Kidney (tissue), 22 donors: ENCODE measurements at places on chromosomes 16 and 17.

DNA sequence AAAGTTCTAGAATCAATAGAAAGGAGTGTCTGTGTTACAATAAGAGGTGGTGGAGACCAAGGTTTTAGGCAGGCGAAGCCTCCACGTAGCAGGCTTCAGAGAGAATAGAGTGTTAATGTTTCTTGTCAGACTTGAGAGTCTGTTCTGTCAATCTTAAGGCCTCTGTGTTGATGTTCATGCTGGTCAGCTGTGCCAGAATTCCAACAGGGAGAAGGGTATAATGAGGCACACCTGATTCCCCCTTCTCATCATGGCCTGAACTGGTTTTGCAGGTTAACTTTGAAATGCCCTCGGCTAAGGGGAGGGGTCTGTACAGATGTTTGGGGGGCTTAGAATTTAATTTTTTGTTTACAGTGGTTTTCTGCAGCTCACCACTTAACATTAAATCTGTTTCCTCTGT is 46.0 kb downstream of the RNF112 start:
- no peak overlapping the region for H3K27ac ChIP-seq
- no peak overlapping the region for H3K4me3 ChIP-seq
- peaks cover 3% of the 10 kb centered on the region for H3K4me1 ChIP-seq
- no peaks in the 10 kb centered on the region for H3K27me3 ChIP-seq
- DNase-seq = peak; percentile 9

DNA sequence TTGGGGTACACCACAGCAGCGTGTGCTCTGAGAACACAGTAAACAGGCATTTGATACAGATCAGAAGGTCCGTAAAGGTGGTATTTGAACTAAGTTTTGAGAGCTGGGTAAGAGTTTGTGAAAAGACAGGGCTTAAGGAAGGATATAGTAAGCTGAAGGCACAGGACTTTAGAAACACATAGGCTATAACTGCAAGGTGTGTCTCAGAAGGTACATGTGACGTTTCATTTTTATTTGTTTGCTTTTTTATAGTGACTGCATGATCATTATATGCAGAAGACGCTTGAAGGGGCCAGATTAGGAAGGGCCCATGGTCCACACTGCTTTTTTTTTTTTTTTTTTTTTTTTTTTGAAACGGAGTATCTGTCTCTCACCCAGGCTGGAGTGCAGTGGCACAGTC is 644.6 kb downstream of the WWOX start:
- no peaks in the 10 kb centered on the region for H3K36me3 ChIP-seq
- no peaks in the 10 kb centered on the region for H3K4me1 ChIP-seq
- DNase-seq = no peak
- no peak overlapping the region for H3K4me3 ChIP-seq

DNA sequence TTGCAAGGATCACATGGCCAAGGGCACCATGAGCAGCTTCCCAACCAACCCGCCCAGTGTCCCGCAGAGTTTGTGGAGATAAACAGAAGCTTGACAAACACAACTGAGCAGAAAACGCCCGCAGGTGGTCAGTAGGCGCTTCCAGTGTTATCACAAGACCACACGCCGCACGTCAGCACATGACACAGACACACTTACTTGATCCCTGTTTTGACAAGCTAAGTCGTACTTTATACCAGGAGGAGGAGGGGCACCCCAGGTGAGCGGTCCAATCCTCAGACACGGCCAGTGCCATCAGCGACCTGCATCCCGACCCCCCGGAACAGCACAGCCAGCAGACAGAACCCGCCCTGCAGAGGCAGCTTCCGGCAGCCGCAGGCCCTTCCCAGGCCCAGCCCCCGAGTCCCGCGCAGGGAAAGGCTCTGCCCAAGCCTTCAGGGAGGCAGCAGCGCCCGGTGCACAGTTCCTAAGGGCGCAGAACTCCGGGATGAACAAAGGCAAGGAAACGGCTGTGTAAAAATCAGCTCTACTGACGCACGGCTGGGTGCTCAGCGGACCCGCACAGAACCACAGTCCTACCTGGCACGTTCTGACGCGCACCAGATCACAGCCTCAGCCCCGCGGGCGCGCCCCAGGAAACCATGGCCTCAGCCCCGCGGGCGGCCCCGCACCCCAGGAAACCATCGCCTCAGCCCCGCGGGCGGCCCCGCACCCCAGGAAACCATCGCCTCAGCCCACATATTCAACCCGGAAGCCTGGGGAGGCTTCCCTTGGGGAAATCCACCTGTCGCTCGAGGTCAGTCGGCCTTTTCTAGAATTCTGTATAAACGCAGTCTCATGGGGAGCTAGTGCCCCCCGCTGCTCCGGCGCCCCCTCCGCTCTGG is 27.8 kb downstream of the AXIN1 start:
- no peaks in the 10 kb centered on the region for H3K36me3 ChIP-seq
- H3K4me3 ChIP-seq = no peak overlapping the region
- H3K4me1 ChIP-seq = peaks cover 8% of the 10 kb centered on the region
- no peaks in the 10 kb centered on the region for H3K27me3 ChIP-seq

DNA sequence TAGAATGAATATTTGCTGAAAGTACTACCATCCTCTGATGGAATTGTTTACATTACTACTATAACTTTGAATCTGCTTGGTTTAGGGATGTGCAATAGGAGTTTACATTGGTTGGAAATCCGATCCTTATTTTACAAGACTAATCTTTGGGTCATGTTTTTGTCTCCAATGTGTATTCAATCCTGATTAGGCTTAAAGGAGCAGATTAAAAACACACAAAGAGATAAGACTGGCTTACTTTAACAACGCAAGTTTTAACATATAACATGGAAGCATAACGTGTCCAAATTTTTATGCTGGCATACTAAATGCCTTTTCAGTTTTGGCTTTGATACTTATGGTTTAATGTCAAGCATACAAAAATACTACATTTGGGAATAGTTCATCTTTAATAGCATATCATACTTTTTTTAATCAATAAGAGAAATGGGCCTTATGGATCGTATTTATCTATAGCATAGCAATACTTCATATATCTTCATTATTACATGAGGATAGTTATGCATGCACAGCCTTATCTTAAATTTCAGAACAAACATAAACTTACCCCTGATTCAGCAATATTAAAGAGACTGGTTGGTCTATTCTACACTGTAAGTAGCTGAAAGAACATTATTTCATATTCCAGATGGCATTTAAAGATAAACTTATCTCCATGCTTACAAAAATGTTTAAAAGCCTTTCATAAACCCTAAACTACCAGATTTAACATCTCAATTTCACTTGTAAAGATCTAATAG is 69.9 kb upstream of the NACA2 start:
- no peak overlapping the region for H3K27ac ChIP-seq
- no peaks in the 10 kb centered on the region for H3K27me3 ChIP-seq
- no peaks in the 10 kb centered on the region for H3K36me3 ChIP-seq
- no peaks in the 10 kb centered on the region for H3K4me1 ChIP-seq

- no peak overlapping the region for H3K27ac ChIP-seq
- no peak overlapping the region for H3K4me3 ChIP-seq
- H3K27me3 ChIP-seq = peaks cover 10% of the 10 kb centered on the region
Measured at GRCh38 chr17:5120036-5120435, 4.2 kb downstream of the USP6 start.

DNA sequence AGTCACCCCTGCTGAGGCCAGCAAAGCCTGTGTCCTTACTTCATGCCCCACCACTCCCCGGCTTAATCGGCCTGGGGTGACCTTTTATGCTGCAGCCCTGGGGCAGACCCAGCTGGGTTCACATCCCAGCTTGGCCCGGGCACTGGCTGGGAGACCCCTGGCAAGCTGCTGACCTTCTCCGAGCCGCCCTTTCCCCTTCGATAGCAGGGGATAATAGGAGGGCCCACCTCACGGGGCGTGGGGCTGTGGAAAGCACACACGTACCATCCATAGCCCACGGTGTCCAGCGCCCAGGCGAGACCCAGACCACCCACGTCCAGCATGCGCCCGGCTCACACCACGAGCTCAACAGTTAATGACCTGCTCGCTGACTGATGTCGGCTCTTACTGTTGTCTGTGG is 26.8 kb downstream of the TBC1D16 start:
- H3K27me3 ChIP-seq = no peaks in the 10 kb centered on the region
- no peak overlapping the region for H3K4me3 ChIP-seq
- H3K27ac ChIP-seq = peak overlapping the region; percentile 22
- DNase-seq = no peak
- peaks cover 13% of the 10 kb centered on the region for H3K36me3 ChIP-seq

GRCh38 chr17:76176701-76177574 is 35.9 kb upstream of the FOXJ1 start:
- no peaks in the 10 kb centered on the region for H3K36me3 ChIP-seq
- no peak for DNase-seq
- H3K27me3 ChIP-seq = no peaks in the 10 kb centered on the region
- H3K4me3 ChIP-seq = no peak overlapping the region

- H3K36me3 ChIP-seq = no peaks in the 10 kb centered on the region
- H3K27me3 ChIP-seq = no peaks in the 10 kb centered on the region
- no peak for DNase-seq
- no peak overlapping the region for H3K4me3 ChIP-seq
Measured at GRCh38 chr17:68460715-68461114, 3.4 kb upstream of the WIPI1 start.

GRCh38 chr16:85825326-85825725 is 25.8 kb downstream of the COX4I1 start:
- peaks cover 1% of the 10 kb centered on the region for H3K27me3 ChIP-seq
- no peaks in the 10 kb centered on the region for H3K4me1 ChIP-seq
- no peak overlapping the region for H3K4me3 ChIP-seq
- H3K27ac ChIP-seq = no peak overlapping the region
- no peaks in the 10 kb centered on the region for H3K36me3 ChIP-seq
